Natural killer cell treated with Interleukin-12 subunit alpha and Interleukin-12 subunit beta and Interleukin-15 and Interleukin-18, amount 100 ng/mL, for 72 hours (primary cell): ENCODE measurements at places on chromosomes 7 and 10.

DNA sequence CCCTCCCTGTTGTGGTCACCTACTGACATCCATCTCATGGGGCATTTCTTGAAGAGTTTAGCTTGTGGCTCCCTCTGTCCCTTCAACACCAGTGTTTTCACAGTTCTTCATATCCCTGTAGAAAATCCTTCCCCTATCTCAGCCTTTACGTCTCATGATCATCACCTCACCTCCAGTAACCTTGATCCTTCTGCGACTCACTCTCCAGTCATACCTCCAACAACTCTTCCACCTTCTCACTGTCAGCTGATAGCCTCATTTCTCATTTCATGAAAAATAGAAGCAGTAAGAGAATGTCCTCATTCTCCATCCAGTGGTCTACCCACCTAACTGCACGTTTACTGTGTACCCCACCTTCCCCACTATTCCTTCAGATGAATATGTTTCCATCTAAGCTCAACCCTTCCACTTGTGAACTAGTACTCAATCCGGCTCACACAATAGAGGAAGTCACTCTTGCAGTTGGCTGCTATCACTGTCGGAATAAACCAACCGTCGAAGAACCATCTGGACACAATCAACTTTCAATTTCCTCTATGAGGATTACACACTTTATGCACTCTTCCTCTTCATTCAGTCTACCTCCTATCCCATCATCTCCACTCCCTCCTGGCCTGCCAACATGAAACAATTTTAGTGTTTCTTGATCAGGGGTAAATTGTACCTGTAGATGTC, 256.0 kb downstream of the AHR start:
- no peak for DNase-seq

DNA sequence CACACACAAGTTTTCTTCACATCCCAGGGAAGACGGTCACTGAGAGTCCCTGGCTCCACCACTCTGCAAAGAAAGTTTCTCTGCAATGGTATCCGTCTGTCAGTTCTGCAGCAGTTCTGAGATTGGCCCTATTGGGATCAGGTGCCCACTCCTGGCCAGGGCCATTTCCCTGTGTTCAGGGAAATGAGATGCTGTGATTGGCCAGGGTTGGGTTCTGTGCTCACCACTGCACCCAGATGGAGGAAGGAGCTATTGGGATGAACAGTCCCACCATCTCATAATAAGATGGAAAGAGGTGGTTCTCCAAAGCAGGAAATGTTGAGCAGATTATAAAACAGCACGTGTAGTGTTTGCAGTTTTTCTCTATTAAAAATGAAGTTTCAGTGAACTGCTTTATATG, 13.3 kb upstream of the PIP4K2A start:
- DNase-seq: no peak

- no peak for DNase-seq
Measured at GRCh38 chr7:155847821-155848435, 35.7 kb upstream of the SHH start.

GRCh38 chr10:69406302-69406811, 10.4 kb downstream of the TACR2 start:
- no peak for DNase-seq

DNA sequence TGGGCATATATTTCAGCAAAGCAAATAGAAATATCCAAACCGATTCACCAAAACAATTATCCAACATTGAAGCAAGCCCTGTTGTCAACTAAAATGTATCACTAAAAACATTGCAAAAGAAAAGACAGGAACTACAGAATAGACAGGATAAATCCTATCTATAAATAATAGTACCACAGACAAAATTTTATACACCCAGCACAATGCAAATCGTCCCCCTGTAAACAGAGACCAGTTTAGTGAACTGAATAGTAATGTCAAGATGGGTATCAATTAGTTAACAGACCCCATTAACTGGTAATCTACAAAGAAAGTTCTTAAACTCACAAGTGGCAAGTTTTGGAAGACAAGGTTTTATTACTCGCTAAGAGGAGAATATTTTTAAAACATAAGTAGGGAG, 4.0 kb downstream of the ZC3HAV1 start:
- no peak for DNase-seq

DNA sequence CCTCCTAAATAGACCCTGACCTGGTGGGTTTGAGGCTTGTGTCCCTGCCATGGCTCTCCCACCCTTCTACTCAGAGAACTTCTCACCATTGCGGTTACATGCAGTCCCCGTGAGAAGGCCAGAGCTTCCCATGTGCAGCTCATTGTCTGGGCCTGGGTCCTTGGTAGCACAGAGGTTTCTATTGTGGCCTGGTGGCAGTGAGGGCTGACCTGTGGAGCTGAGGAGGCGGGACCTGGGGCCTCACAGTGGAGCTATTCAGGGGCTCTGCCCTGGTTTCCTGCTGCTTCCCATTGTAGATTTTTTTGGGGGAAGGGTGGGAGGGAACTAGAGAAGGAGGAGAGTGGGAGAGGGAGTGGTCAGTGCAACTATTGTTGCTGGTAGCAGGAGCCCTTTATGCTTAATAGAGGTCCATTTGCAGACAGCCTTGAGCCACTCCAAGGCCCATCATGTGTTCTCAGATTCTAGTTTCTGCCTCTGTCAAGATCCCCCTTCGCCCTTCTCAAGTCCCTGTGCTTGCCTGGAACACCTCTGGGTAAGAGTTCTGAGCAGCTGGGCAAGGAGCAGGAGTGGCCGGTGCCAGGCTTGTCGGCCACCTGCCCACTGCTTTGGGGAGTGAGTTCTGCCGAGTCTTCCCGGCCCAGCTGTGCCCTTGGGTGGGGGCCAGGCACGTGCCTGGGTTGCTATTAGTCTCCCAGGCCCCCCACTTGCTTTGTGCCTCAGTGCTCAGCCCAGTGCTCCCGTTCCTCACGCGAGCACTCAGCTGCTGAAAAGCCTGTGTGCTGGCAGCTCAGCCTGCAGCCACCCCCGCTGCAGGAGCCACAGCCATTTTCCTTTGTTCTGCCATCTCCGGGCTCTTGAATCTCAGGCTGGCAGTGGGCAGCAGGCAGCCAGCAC, 10.7 kb downstream of the TSPAN14 start:
- no peak for DNase-seq

DNA sequence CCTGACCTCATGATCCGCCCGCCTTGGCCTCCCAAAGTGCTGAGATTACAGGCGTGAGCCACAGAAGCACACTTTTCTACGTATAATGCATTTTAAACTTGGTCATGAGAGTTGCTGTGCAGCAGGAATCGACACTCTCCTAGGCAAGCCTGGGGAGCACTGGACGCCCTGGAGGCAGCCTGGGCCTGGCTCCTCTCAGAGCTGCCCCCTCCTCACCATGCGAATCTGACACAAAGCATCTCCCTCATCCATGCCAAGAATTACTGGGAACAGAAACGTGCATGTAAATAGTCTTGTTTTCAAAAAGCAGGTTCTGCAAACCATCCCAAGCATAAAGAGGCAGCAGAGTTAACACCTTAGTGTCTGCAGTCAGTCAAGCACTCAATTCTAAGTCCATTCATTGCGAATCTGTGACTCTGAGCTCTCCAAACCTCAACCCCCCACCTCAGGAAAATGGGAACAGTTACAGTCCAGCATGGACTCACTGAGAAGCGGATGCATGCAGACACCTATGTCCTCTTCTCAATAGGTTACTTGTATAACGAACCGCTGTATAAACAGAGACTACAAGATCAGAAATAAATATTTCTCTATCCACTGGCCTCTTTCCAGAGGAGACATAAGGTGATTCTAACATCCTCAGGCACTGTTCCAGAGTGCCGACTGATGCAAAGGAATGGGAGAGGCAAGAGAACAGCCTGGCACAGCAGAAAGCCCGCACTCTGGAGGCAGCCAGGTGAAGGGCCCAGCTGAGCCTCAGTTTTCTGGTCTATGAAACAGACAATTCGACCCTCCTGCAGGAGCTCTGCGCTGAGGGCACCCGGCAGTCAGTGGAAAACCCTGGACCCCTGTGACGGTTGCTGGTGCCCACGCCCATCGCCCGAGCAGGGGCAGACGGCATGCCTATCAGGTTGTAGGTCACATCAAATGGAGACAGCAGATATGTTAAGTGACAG, 68.9 kb downstream of the MAD1L1 start:
- DNase-seq: no peak

- DNase-seq: no peak
Measured at GRCh38 chr10:77121829-77122228, 515.8 kb downstream of the KCNMA1 start.

- no peak for DNase-seq
Measured at GRCh38 chr10:11120711-11121110, 103.0 kb downstream of the CELF2 start.

DNA sequence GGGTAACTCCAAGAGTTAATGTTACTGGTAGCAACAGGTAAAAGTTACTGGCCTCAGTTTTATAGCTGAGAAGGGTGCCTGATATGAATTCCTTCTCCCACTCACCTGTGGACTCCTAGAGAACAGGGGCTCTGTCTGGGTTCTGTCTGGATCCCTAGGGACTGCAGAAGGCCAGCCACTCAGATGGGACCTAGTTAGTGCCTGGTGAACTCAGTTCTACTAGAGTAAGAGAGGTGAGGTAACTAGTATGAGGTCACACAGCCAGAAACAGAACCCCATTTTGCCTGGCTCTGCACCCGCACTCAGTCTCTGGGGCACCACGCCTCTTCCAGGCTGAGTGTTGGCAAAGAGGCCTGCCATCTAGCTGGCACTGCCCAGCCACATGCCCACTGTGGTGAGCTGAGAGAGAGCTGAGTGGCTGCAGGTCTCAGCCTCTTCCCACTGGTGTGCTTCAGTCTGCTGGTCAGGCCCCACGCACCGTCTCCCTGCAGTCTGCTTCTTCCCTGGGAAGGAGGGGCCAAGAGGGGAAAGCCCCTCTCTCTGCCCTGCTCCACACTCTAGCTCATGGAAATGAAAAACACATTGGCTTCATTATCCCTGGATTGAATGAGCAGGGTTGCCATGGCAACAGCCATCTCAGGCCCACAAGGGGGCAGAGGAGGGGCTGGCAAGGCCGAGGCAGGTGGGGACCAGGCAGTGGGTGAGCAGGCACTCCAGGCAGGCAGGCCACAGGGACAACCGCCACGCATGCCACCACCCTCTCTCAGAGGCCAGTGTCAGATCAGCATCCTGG, 110.6 kb downstream of the ZMIZ1 start:
- no peak for DNase-seq

DNA sequence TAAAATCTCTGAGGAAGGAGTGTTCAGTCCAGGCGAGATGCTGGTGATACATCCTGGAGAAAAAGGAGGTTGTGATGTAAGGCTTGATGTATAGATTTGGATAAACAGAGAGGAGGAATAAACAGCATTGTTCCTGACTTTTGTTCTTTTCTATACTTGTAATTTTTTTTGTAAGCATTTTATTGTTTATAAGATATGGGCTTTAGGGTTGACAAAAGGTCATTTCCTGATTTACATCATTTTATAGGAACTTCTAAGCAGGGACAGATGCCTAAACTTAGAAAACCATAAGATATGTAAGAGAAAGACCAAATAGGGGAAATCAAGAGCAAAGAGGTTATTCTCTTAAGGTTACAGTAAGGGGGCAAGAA, 16.7 kb upstream of the SLC26A4 start:
- DNase-seq: no peak

DNA sequence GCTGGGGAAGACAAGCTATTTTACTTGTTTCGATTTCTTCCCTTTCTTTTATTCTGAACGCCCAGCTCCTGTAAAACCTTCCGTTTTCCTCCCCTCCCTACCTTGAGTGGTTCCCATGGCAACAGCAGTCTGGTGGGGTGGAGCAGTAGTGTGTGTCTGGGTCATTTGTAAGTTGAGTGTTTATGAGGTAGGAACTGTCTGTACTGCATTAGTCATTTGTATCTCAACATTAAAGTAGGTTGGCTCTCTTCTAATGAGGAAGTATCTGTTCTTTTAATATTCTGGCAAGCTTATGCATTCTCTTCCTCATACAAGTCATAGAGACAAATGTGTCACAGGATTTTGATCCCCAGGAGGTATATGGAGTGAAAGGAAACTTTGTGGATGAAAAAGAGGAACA, 85.3 kb upstream of the CCDC6 start:
- no peak for DNase-seq
